ENCODE measurements at places on chromosomes 2 and 18. TPM values are rescaled to one million over a fixed set of nuclear protein-coding genes. Genes with fewer than 3 reads are reported as not detected.

The CD207 gene
- not detected for total RNA-seq

DNA sequence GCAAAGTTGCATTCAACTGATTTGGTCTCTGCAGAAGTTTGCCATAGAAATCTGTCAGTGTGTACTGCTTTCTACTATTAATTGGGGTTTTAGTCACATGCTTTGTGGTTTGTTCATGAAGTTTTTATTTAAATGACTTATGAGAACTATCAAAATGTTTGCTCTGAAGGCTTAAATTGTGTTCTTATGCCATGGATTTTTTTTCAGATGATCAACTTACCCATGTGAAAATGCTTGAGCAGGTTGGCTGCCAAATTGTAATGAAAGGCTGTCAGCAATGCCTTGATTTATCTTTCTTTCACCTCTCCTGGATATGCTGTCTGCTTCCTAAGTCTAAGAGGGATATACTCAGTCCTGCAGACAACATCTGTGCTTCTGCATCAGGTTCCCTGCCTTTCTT is 50.7 kb downstream of the FMNL2 start:
- no peaks in the 10 kb centered on the region for H3K36me3 ChIP-seq
- no peak overlapping the region for H3K4me3 ChIP-seq
- no peak for DNase-seq
- H3K27me3 ChIP-seq: no peaks in the 10 kb centered on the region
- H3K4me1 ChIP-seq: peaks cover 4% of the 10 kb centered on the region
- no peak overlapping the region for H3K27ac ChIP-seq

DNA sequence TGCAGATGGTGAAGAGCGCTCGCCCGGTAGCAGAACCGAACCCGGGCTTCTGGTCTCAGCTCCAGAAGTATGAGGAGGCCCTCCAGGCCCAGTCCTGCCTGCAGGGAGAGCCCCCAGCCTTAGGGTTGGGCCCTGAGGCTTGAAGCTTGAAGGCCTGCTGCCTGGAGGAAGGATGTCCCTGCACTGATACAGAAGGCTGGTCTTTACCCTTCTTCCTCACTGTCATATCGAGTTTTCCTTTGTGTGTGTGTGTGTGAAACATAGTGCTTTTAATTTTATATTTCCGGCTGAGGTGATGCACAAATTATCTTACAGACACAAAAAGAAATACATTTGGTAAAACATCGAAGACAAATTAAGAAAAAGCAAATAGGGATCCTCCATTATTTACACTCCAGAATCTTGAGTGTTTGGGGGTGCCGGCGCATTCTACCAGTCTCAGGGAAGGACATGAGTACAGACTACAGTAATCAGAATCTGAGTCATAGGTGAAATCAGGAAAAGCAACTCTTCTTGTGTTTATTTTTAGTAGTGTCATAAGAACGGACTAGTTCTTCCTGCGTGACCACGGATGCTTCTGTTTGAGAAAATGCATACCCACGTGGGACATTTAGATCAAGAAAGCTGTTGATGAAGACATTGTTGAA is 1.3 kb downstream of the DUSP28 start:
- peak overlapping the region; percentile 88 for H3K4me3 ChIP-seq
- H3K4me1 ChIP-seq: no peaks in the 10 kb centered on the region
- no peaks in the 10 kb centered on the region for H3K36me3 ChIP-seq
- no peak overlapping the region for H3K27ac ChIP-seq
- H3K27me3 ChIP-seq: peaks cover 31% of the 10 kb centered on the region

- H3K27ac ChIP-seq: no peak overlapping the region
- no peaks in the 10 kb centered on the region for H3K27me3 ChIP-seq
- no peak for DNase-seq
- no peaks in the 10 kb centered on the region for H3K36me3 ChIP-seq
- no peak overlapping the region for H3K4me3 ChIP-seq
Measured at GRCh38 chr2:170743530-170744239, 26.5 kb upstream of the ERICH2 start.

DNA sequence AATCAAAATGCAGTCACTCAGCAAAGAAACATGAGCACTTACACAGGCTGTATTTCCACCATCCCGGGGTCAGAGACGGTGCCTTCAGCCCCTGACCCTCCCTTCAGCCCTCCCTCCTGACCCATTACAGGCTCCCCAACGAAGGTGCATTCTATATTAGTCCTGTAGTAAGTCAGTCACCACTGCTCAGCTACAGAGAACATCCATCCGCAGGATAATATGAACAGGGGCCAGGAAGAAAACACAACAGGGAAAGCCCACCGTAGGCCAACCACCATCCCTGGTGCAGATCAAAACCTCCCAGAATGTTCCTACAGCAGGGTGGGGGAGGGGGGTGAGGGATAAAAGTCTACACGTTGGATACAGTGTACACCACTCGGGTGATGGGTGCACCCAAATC is 15.1 kb downstream of the PXDN start:
- DNase-seq: no peak
- no peak overlapping the region for H3K27ac ChIP-seq
- H3K36me3 ChIP-seq: no peaks in the 10 kb centered on the region
- H3K4me1 ChIP-seq: peaks cover 27% of the 10 kb centered on the region

- H3K27ac ChIP-seq: no peak overlapping the region
- no peak for DNase-seq
- peaks cover 14% of the 10 kb centered on the region for H3K4me1 ChIP-seq
- H3K36me3 ChIP-seq: no peaks in the 10 kb centered on the region
- no peaks in the 10 kb centered on the region for H3K27me3 ChIP-seq
Measured at GRCh38 chr2:120398996-120399888, 53.3 kb downstream of the INHBB start.

DNA sequence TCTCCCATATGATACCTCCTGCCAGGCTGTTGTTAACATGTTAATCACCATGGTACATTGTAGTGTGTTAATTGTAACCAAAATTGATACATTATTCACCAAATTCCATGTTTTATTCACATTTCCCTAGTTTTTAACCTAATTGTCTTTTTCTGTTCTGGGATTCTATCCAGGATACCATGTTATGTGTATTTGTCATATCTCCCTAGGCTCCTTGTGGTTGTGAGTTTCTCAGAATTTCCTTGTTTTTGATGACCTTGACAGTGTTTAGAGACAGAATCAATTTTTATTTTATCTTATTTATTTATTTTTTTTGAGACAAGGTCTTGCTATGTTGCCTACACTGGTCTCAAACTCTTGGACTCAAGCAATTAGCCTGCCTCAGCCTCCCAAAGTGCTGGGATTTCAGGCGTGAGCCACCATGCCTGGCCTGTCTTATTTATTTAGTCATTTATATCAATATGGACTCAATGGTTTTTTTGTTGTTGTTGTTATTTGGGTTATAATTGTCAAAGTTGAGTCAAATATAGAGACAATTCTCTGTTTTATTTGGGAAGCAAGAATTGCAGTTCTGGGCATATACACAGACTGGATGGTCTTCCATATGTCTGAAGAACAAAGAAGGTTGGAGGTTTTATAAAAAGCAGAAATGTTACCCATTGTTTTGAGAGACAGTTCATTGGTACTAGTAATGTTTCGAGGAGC is 42.6 kb downstream of the INPP4A start:
- no peak overlapping the region for H3K27ac ChIP-seq
- no peak overlapping the region for H3K4me3 ChIP-seq
- DNase-seq: no peak
- H3K4me1 ChIP-seq: peaks cover 16% of the 10 kb centered on the region
- no peaks in the 10 kb centered on the region for H3K27me3 ChIP-seq
- H3K36me3 ChIP-seq: no peaks in the 10 kb centered on the region

GRCh38 chr18:59535055-59535454 is 162.2 kb downstream of the CCBE1 start:
- no peak for DNase-seq
- no peak overlapping the region for H3K4me3 ChIP-seq
- no peak overlapping the region for H3K27ac ChIP-seq
- H3K36me3 ChIP-seq: no peaks in the 10 kb centered on the region
- H3K4me1 ChIP-seq: no peaks in the 10 kb centered on the region
- H3K27me3 ChIP-seq: no peaks in the 10 kb centered on the region

DNA sequence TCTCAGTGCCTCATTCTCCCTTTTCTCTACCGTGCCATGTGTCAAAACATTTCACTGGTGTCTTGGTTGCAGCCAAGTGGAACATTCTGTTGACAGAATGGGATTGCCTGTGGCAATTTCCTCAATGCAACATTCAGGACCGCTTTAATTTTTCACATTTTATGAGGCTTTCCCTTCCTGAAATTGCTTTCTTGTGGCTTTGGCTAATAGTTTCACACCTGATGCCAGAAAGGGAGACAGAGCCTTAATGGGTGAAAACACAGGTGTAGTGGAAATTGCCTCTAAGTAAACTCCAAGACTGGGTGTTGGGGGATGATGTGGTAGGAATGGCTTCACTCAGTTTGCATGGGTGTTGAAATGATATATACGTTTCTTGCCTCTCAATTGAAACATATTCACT is 278.3 kb downstream of the TSN start:
- DNase-seq: no peak
- no peak overlapping the region for H3K27ac ChIP-seq
- no peak overlapping the region for H3K4me3 ChIP-seq
- H3K36me3 ChIP-seq: no peaks in the 10 kb centered on the region
- H3K4me1 ChIP-seq: peaks cover 10% of the 10 kb centered on the region
- no peaks in the 10 kb centered on the region for H3K27me3 ChIP-seq

- H3K27me3 ChIP-seq: no peaks in the 10 kb centered on the region
- H3K4me1 ChIP-seq: no peaks in the 10 kb centered on the region
- H3K36me3 ChIP-seq: no peaks in the 10 kb centered on the region
- H3K27ac ChIP-seq: no peak overlapping the region
- DNase-seq: no peak
- no peak overlapping the region for H3K4me3 ChIP-seq
Measured at GRCh38 chr2:176854878-176855277, 357.7 kb upstream of the HNRNPA3 start.

The NYAP2 gene
- not detected for total RNA-seq

GRCh38 chr2:45962177-45962921 is 310.9 kb downstream of the PRKCE start:
- no peak overlapping the region for H3K4me3 ChIP-seq
- no peaks in the 10 kb centered on the region for H3K27me3 ChIP-seq
- H3K4me1 ChIP-seq: no peaks in the 10 kb centered on the region
- no peak for DNase-seq
- no peak overlapping the region for H3K27ac ChIP-seq
- no peaks in the 10 kb centered on the region for H3K36me3 ChIP-seq

DNA sequence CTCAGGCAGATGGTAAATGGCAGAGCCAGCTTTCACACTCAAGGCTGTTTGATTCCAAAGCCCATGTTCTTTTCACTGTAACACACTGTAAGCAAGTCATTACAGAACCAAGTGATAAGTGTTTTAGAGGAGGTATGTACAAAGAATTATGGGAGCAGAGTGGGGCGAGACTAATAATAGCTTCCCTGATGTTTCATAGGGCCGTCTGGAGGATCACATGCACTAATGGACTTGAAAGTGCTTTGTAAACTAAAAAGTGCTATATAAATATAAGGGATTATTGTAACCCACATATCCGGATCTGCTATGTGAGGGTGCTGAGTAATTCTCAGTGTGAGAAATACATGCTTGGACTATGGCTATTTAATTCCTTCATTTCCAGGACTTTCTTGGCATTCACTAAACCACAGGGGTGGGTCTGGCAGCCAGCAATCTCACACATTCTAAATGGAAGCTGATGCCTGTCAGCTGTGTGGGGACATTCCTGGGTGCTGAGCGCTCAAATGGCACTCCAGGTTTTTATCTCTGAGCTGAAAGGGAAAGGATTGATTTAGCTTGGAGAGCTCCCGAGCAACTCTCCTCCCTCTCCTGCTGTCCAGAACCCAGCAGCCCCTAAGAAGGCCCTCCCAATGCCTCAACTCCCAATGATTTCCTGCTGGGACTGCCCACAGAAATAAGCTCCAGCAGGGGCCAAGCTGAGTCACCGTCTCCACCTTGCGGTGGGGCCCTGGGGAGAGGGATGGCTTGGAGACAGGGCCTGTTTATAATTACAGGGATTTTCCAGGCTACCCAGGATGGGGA is 222.8 kb downstream of the SOX11 start:
- H3K4me3 ChIP-seq: no peak overlapping the region
- H3K36me3 ChIP-seq: no peaks in the 10 kb centered on the region
- H3K27ac ChIP-seq: no peak overlapping the region
- peak; percentile 50 for DNase-seq

DNA sequence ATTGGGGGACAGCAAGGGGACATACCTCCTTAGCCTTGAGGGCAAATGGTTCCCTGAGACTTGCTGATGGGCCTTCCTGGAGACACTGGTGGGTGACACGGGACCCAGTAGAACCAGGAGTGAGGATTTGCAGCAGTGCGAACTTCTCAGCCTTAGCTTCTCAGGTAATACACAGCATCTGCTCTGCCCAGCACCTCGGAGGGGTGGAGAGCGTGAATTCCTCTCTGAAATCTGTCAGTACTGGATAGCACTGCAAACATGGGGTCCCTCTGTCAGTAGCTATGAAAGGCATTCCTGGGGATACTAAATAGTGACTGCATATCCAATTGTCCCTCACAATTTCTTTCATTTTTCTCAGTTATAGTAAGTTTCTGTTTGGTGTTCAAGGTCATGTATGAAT is 151.7 kb downstream of the GBX2 start:
- no peak for DNase-seq
- peaks cover 27% of the 10 kb centered on the region for H3K4me1 ChIP-seq
- no peaks in the 10 kb centered on the region for H3K27me3 ChIP-seq
- no peaks in the 10 kb centered on the region for H3K36me3 ChIP-seq
- H3K4me3 ChIP-seq: no peak overlapping the region
- no peak overlapping the region for H3K27ac ChIP-seq

The WNT10A gene
- not detected for total RNA-seq

The SIGLEC15 gene
- 0.37 TPM for total RNA-seq

The PLEK gene
- total RNA-seq: not detected

- no peak for DNase-seq
- H3K4me3 ChIP-seq: no peak overlapping the region
- H3K4me1 ChIP-seq: no peaks in the 10 kb centered on the region
- H3K27ac ChIP-seq: no peak overlapping the region
Measured at GRCh38 chr2:17680119-17680518, 73.5 kb downstream of the SMC6 start.

The PLGLB2 gene
- not detected for total RNA-seq
